ENCODE measurements at places on chromosomes 3 and 15.

- DNase-seq = no peak
Observed at GRCh38 chr3:173000553-173000952, 140.5 kb downstream of the SPATA16 start.

DNA sequence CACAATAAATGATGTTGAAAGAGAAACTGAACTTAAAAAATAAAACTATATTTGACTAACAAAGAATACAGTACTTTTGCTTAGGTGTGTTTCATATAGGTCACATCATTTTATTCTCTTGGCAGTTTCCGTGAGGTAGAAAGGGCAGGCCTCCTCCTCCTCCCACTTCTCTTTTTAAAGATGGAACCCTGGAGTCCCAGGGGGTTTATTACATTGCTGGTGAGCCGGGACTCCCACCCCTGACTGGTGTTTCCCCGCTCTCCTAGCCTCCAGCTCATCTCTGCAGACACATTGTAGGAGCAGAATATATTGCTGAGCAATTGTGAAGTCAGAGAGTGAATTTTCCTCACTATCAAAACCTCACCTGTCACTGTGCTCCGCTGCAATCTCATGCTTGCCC is 30.0 kb downstream of the ZDHHC23 start:
- DNase-seq = no peak

- no peak for DNase-seq
Observed at GRCh38 chr3:167876620-167877281, 141.2 kb downstream of the SERPINI1 start.

DNA sequence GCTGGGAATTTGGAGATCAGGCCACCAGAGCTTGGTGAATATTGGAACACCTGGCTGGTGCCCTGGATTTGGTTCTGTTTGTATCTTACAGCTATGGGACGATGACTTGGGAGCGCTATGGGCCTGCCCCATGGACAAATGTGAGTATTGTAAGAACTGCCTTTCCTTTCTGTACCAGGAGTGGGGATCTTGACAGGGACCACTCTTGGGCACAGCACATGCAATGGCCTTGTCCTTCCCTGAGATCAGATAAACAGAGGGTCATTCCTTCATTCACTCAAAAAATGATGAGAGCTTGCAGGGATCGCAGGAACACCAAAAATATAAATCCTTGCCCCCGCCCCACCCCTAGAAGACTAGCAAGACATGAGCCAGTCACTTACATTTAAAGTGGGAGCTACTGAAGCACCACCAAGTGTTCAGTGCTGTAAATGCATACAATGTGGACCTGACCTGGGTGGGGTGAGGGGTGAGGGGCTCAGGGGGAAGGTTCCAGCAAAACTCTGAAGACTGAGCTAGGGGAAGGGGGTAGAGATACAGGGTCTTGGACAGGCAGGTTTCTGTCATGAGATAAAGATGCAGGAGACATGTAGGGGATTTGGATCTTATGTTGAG is 2.7 kb upstream of the CRELD1 start:
- no peak for DNase-seq

- DNase-seq = no peak
Observed at GRCh38 chr15:97944724-97945123, 15.8 kb upstream of the ARRDC4 start.

DNA sequence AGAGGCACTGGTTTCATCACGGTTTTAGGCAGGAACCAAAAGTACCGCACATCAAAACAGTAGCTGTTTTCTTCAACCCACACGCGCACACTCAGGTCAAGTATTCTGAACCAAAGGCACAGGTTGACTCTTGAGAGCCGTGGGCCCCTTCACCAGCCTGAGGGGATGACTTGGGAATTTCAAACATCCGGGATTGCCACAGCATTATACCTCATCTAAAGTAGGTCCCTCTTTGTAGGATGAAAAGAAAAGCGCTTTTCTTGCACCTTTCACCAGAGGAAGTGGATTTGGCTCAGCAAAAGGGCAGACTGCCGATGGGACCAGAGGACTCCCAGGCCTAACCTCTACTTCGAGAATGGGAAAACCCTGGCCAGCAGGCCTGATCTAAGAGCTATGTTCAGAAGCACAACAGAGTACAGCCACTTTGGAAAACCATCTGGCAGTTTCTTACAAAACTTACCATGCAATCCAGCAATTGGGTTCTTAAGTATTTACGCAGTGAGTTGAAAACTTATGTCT is 88.2 kb upstream of the PROK2 start:
- DNase-seq = no peak

DNA sequence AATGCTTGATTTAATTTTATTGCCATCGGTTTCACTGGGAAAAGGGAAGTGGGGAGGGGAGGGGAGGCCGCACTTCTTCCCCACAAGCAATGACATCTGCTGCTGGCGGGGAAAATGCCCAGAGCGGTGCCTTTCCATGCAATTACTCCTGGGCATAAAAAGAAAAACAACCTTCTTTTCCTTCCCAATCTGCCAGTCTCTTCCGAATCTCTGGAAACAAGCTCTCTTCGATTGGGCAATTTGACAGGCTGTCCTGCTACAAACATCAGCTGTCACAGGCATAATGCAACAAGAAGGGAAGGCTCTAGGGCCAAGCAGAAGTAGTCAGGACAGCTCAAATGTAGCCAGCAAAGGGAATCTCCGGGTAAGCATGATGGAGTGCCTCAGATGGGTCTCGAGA is 93.4 kb upstream of the STRIT1 start:
- no peak for DNase-seq

DNA sequence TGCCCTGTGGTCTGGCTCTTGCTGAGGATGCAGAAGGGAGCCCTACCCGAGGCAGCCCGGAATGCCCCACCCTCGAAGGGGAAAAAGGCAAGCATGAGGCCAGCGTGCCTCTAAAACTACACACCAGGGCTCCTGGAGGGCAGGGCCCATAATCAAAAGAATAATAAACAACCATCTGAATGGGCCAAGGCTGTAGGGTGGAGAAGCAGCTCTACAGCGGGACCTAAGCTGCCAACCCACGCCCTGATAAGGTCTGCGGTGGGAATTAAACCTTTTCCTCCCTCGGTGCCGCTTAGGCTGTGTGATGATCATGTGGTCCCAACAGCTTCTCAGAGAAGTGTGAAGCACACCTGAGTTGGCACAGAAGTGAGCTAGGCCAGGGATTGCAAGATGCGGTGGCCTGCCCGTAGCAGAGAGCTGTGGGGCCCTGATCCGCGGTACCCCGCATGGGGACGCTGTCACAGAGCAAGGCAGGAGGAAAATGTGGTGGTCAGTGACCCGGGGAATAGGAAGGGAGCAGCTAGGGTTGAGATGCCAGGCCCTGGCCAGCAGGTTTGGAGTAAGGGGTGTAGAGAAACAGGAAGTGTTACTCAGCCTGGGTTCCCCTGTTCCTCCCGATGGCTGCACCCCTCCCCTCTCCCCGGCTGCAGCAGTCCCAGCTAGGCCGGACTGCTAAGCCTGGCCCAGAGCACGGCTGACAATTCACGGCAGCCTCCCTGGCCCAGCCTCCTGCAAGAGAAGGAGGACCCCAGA is 1.1 kb upstream of the C15orf62 start:
- DNase-seq = no peak

GRCh38 chr3:154718053-154718452 is 288.1 kb upstream of the GPR149 start:
- no peak for DNase-seq

- DNase-seq = no peak
Observed at GRCh38 chr3:86982883-86983282, 8.1 kb downstream of the VGLL3 start.

GRCh38 chr3:16496408-16497222 is 16.9 kb downstream of the RFTN1 start:
- DNase-seq = no peak

- no peak for DNase-seq
Observed at GRCh38 chr3:71092665-71093064, 490.9 kb downstream of the FOXP1 start.

DNA sequence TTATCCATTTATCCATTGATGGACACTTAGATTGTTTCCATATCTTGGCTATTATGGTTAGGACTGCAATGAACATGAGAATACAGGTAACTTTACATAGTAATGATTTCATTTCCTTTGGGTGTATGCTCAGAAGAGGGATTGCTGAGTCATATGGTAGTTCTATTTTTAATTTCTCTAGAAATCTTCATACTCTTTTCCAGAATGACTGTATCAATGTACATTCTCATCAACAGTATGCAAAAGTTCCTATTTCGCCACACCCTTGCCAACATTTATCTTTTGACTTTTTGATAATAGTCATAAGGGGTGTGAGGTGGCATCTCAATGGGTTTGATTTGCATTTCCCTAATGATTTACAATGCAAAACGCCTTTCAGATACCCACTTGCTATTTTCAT is 6.2 kb upstream of the NIPA1 start:
- DNase-seq = no peak

GRCh38 chr3:111741181-111741580 is 117.9 kb upstream of the PHLDB2 start:
- DNase-seq = no peak

GRCh38 chr3:196216681-196217211 is 412 bp downstream of the SLC51A start:
- DNase-seq = no peak

DNA sequence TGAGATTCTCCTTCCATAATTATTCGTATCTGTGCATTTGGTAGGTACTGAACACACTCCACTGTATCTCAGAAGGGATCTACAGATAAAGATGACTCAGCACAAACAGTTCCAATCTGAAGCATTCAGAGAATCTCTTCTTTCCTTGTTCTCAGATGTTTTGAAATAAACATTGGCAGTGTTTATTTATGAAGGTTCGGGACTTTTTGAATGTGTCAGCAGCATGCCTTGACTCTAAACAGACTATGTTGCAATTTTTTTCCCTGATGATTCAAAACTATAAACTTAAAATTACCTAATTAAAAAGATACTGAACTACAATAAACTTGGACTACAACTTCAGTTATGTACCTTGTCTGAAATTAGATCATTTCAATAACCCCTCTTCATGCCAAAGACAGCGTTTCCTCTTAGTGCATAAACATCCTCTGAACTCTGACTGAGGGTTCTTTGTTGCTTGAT is 612.9 kb upstream of the TBL1XR1 start:
- no peak for DNase-seq
